ENCODE measurements at places on chromosomes 12 and 14.

DNA sequence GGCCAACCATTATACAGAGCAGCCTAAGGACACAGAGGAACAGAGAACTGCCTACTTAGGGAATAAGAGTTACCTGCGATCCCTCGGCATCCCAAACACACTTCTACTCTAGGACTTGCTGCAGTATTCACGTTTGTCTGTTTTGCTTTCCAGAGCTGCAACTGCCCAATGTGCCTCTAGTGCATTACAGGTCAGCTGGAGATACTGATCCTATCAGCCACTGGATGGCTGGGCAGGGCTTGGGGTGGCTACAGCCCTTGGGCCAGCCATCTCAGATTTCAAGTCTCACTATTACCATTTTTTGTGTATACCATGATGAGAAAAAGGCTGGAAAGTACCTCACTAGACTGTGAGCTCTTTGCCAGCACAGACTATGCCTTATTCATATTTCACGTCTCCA is 4.6 kb downstream of the ARF3 start:
- DNase-seq, result no peak

GRCh38 chr12:45315462-45315861 is 99.6 kb downstream of the ANO6 start:
- DNase-seq, result no peak

- DNase-seq, result no peak
These were observed 40.5 kb upstream of the TBC1D15 start for GRCh38 chr12:71799106-71799505.

GRCh38 chr12:119480551-119480950 is 113.0 kb upstream of the TMEM233 start:
- DNase-seq, result no peak

- no peak for DNase-seq
These were observed 11.4 kb upstream of the CALCOCO1 start for GRCh38 chr12:53738406-53739213.

- DNase-seq, result no peak
These were observed 47.4 kb downstream of the CALM1 start for GRCh38 chr14:90444077-90444696.

DNA sequence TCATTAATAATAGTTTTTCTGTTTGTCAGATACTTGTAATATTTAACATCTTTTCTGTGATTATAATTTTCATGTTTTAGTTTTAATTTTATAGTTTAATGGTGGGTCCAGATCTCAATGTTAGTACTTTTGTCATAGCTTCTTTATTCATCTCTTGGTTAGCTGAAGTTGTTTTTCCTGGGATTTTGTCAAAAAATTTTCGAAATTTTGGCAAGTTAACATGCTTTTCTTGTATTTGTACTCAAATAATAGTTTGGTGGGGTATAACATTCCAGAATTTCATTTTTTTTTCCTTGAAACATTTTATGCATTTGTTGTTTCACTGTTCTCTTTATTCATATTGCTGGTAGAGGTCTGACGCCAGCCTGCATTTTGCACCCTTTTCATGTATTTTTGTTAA is 45.5 kb downstream of the KTN1 start:
- DNase-seq, result no peak

GRCh38 chr14:76329154-76329928 is 46.6 kb upstream of the ESRRB start:
- no peak for DNase-seq

- no peak for DNase-seq
These were observed 934.4 kb downstream of the AACS start for GRCh38 chr12:125999628-126000027.

DNA sequence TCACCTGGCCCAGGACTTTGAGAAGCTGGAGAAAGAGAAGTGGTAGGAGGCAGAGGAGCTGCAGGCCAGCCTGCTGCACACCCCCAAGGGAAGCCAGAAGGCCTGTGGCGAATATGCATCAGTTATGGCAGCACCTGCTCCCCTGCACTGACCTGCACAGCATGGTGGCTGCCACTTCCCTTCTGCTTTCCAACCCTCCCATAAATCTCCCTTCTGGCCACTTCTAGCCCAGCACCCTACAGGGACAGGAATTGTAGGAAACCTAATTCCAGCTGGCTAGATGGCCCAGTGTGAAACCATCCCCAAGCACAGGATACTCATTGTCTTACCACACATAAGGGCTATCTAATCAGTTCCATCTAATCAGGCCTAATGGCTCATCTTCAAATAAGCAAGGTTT is 136.3 kb downstream of the TBX3 start:
- no peak for DNase-seq

DNA sequence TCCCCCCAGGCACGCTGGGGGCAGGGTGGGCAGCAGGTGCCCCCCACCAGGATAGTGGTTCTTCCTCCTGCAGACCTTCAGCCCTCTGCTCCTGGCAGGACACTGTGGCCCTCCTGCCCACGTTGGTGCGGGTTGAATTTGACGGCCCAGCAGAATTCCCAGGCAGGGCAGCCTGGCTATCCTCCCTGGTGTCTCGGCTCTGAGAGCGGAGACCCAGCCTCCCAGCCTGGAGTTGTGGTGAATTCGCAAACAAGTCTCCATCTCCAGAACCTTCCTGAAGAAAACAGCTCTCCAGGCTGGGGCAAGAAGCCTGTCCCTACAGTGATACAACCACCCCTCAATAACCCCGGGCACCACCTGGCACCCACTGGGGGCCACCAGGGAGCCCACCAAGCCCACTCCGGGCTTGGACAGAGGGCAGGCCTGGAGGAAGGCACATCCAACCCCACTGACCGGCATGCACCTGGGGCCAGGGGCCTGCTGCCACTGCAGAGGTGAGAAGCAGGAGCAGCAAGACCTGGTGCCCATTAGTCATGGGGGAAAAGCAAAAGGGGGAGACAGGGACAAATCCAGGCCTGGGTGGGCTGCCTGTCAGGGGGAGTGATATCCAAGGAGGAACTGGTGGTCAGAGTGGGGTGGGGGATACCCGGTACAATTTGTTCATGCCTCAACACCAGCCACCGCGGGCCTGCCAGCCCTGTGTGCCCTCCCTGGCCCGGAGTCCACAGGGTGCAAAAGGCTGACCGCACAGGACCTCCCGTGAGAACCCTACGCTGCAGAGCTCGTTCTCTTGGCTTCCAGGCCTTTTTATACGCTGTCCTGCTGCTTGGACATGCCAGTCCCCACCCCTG is 3.6 kb downstream of the ANKRD9 start:
- DNase-seq, result no peak

DNA sequence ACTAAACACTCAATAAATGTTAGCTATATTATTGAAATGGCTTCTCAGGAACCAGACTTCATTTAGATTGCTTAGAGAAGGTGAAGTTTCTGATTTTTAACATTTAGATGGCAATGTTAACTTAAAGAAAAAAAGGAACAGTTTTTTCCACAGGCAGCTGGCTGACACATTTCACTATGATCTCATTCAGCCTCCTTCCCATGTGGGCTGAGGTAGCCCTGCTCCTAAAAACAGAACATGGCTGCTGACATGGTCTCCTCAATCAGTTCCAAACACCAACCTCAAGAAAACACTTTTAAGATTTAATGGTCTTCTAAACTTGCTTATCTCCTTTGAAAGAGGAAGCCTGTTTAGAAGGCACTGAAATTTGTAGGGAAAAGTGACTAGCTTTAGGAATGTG is 23.8 kb downstream of the GNS start:
- DNase-seq, result no peak

GRCh38 chr12:120366341-120366705 is 2.6 kb downstream of the MSI1 start:
- no peak for DNase-seq

- DNase-seq, result no peak
These were observed 123.3 kb upstream of the OR4E1 start for GRCh38 chr14:21796916-21797315.

GRCh38 chr12:42462486-42462885 is 127.1 kb downstream of the PRICKLE1 start:
- no peak for DNase-seq

GRCh38 chr12:121252712-121253345 is 42.9 kb downstream of the P2RX4 start:
- no peak for DNase-seq

DNA sequence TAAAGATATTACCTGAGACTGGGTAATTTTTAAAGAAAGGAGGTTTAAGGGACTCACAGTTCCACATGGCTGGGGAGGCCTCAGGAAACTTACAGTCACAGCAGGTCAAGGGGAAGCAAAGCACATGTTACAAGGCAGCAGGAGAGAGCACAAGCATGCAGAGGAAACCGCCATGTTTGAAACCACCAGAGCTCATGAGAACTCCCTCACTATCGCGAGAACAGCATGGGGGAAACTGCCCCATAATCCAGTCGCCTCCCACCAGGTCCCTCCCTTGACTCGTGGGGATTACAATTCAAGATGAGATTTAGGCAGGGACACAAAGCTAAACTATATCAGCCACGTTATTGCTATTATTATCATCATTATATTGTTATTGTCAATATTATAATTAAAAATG is 138.7 kb downstream of the RIMBP2 start:
- no peak for DNase-seq

DNA sequence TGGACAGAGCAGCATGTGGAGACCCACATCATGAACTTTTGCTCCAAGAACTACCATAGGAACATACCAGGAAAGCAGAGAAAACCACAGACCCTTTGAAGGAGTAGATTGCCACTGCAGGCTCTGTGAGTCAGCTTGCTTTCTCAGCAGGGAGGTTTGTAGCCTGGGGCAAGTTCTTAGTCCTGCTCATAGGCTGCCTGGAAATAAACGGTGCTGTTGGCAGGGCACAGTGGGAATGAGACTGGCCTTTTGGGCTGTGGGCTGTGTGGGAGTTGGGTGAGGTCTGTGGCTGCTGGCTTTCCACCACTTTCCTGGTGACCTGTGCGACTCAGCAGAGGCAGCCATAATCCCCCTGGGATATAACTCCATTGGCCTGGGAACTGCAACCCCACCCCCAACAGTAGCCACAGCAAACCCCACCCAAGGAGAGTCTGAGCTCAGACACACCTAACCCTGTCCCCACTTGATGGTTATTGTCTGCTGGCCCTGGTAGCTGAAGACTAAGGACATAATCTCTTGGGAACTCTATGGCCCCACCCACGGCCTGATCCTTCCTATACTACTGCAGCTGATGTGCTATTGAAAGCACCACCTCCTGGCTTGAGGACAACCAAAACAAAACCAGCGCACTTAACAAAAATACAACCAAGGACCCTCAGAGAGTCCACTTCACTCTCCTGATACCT is 192.1 kb upstream of the GARIN6 start:
- DNase-seq, result no peak

GRCh38 chr12:76964784-76965571 is 86.2 kb upstream of the CSRP2 start:
- DNase-seq, result no peak

- DNase-seq, result no peak
These were observed 921.3 kb downstream of the NRXN3 start for GRCh38 chr14:79091381-79091963.

- no peak for DNase-seq
These were observed 24.8 kb upstream of the RNASE12 start for GRCh38 chr14:20615996-20616395.

DNA sequence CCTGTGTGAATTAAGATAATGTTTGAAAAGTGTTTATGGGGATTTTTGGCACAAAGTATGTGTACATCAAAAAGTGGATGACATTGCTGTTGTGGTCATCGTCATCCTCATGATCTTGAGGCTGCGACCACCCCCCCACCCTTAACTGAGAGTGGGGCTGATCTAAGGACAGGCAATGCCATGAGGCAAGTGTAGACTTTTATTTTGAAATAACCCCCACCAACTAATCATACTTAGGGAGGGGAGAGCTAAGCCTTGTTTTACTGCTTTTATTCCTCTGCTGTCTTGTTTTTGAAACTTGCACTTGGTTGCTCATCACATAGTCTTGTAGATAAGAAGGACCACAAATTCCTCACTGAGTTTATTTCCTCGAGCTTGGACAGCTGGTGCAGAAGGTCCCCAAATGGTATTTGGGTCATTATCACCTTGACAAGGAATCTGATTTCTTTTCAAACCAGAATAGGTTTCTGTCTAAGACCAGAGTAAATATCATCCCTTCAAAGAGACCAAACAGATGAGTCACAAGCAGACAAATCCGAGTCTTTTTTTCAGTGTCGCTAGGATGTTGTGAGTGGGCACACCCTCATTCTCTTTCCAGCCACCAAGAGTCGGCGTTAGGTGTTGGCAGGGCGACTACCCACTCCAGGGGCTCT is 23.9 kb upstream of the SMOC1 start:
- DNase-seq, result no peak

DNA sequence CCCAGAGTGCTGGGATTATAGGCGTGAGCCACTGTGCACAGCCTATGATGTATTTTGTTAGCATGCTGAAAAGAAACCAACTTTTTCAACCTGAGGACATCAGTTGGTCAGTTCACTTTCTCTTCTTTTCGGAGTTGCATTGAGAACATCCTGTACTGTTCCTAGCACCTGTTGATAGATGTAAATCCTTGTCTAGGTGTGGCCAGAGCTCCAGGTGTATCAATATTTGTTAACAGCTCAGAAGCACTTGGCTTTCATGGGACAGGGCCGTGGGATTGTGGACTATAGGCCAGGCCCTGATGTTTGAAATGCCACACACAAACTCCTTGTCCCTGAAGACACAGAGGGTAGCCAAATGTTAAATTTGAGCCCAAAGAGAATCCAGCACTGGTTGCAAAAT is 14.9 kb downstream of the HCAR2 start:
- no peak for DNase-seq

- peak; percentile 41 for DNase-seq
These were observed 12.0 kb downstream of the SOAT2 start for GRCh38 chr12:53115112-53115890.

- no peak for DNase-seq
These were observed 712 bp upstream of the FZD10 start for GRCh38 chr12:130161261-130162243.

- no peak for DNase-seq
These were observed 90.4 kb downstream of the BORCS5 start for GRCh38 chr12:12447236-12447635.

Measured in GM13976 (cell line).